ENCODE measurements at places on chromosomes 11 and 22.

DNA sequence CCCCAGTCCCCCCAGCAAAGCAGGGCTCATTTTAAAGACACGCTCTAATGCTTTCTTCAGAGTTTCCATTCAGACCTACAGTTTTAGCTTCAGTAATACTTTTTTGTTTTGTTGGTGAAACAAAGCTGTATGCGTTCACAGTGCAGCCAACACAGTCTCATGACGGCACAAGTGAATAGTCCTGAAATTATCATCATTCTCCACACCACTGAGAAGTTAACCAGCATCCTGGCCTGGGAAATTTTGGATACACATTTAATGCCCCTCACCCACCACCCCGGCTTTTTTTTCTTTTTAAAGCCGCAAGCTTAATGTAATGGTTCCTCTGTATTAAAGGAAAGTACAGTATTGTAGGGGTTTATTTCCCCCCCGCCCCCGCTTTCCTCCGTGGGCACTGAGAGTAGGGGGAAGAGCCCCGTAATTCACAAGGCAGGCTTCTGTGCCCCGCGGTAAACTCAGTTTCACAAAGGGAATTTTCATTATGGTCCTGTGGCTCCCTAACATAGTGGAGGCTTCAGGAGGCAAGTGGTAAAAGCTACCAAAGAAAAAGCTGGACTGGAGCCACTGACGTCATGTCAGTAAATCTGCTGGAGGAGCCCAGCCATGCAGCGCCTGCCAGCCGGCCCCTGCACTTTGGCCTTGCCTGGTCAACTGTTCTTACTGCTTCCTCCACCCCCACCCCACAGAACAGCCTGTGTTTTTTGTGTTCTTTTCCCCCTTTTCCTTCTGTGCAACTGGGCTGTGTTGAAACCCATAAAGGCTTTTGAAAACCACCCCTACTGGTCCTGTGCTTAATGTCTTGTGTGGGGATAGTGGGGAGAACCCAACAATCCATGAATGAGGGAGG, 18.2 kb downstream of the TEAD1 start:
- no peak for DNase-seq

- no peak for DNase-seq
Measured at GRCh38 chr11:1008001-1008802, 28.3 kb downstream of the MUC6 start.

DNA sequence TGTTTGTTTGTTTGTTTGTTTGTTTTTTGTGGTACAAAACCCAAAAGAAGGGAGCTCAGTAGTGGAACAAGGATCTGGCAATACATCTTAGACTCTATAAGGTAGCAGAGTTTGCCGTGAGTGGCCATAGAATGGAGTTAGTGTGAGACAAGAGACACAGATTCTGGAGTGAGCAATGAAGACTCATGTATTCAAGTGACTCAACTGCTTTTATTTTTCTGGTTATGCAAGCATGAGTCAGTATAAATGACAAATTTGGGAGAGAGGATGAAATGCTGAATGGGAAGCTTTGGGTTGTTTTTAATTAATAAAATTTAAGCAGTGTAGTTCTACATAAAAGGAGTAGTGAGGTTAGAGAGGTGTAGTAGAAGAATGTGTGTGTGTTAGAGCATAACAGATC, 143.6 kb upstream of the ANO5 start:
- DNase-seq = no peak

DNA sequence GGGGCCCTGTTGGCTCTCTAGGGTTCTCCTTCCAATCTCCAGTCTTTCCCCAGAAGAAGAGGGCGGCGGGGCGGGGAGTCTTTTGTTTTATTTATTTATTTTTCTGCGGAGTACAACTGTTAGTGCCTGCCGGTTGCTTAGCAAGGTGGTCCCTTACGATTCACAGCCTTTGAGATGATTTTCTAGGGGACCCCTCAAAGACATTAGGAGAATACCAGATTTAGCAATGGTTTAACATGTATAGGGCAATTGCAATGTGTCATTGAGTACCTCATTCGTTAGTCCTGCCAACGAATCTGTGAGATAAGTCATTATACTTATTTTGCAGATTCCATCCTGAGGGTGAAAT, 307 bp upstream of the MRPL16 start:
- DNase-seq = no peak

DNA sequence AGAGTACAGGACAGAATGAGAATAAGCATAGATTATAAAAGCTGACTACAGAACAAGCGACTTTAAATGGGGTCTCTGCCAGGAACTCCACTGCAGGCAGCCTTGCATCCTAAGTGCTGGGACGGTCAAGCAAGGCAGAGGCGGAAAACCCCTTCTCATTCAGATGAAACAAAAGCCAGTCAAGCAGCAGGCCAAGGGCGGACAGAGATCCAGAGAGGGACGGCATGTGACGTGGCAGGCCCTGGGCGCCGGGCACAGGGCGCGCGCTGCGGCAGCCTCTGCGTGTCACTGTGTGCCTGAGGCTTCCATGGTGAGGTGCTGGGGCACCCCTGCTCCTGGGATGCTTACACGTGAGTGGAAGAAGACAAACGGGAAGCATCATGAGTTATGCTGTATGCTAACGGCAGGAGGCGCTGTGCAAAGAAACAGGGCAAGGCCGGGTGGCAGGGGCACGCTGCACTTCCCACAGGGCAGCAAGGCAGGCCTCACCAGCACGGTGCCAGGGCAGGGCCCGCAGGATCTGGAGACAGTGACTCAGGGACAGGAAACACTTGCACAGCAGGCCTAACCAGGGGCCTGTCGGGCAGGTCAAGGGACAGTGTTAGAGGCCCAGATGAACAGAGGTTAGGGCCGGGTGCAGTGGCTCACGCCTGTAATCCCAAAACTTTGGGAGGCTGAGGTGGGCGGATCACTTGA, 6.2 kb downstream of the TOLLIP start:
- no peak for DNase-seq

Measured in GM10248 (cell line).